Activated CD8-positive, alpha-beta memory T cell treated with anti-CD3 and anti-CD28 coated beads for 1 hour (primary cell): ENCODE measurements at places on chromosomes 11 and 22.

DNA sequence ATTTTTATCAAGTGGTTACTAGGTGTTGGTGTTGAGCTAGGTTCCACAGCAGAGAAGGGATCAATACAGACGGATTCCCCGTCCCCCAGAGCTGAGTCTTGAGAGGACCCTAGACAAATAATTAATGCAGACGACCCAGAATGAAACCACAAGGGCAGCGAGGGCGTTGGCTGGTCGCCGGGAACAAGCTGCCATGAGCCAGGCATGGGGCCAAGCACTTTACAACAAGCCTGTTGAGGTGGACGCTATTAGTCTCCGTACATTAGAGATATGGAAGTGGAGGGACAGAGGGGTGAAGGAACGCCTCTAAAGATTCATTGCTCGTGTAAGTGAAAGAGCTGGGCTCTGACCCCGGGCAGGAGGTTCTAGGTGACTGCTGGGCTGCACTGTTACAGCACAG lies 77.1 kb upstream of the EIF3D start:
- DNase-seq, result no peak

- DNase-seq, result no peak
Observed at GRCh38 chr11:13923716-13924650, 38.5 kb upstream of the SPON1 start.

- DNase-seq, result no peak
Observed at GRCh38 chr11:78961247-78961646, 386.6 kb upstream of the NARS2 start.

DNA sequence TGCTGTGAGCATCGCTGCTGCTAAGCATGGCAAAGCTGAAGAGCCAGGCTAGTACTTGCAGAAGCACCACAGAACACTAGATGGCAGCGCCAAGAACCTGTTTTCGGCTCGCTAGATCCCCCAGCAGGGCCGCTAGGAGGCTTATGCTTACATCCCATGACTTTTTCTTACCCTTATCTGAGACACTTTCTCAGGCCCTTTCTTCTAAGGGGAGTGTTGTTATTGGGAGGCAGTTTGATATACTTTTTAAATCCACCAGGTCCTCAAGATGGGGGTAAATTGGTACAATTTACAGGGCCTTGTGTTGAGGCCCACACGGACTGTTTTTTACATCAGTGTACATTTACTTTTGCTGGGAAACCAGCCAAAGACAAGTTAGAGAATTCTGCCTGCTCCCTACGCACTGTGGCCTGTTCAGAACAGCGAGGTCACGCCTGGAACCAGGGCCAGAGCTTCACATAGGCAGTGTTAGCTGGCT lies 4.0 kb downstream of the TRIM6 start:
- peak; percentile 10 for DNase-seq

DNA sequence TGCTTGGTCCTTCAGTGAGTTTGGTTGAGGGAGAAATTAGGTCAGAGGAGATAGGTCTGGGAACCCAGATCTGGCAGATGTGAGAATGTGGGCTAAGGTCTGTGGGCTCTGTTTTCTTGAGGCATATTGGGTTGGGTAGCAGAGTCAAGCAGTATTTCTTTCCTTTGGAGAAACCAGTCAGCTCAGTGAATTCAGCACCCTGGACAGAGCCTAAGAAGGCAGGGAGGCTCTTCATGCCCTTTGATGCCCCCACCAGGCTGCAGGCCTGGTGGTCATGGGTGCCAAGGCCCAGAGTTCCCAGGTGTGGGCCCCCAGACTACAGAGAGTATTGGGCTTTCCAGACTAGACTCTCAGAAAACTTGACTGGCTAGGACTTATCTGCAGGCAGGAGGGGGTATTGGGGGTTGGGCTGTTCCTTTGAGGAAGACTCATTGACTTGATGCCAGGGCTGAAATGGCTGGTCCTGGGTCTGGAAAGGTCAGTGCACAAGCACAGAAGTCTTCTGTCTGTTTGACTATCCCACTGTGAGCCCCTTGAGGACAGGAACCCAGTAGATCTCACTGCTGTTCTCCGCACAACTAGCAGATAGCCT lies 45.3 kb upstream of the NECTIN1 start:
- DNase-seq, result no peak

DNA sequence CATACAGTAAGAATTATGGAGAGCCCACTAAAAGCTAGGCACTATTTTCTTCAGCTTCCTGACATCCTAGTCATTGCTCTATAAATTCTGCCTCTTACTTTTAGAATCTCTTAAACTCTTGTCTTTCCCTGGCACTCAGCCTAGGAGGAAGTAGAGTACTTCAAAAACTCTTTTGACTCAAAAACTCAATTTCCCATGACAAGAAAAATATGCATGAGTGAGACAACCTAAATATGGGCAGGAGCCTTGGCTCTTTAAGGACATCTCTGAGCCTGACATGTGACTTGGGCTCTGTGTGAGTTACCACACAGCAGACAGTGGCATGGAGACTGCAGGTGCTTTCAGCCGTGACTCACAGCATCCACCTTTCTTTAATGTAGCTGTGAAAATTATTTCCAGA lies 97.5 kb upstream of the CCDC179 start:
- DNase-seq, result no peak

GRCh38 chr11:69817265-69818230 lies 1.7 kb downstream of the FGF3 start:
- DNase-seq, result no peak

GRCh38 chr11:15890031-15890713 lies 466.2 kb downstream of the SOX6 start:
- DNase-seq, result no peak

- no peak for DNase-seq
Observed at GRCh38 chr11:76598426-76598839, 72.1 kb downstream of the LRRC32 start.

GRCh38 chr11:93757301-93757700 lies 15.8 kb downstream of the C11orf54 start:
- no peak for DNase-seq

- DNase-seq, result no peak
Observed at GRCh38 chr22:36982136-36982535, 37.1 kb downstream of the TST start.

DNA sequence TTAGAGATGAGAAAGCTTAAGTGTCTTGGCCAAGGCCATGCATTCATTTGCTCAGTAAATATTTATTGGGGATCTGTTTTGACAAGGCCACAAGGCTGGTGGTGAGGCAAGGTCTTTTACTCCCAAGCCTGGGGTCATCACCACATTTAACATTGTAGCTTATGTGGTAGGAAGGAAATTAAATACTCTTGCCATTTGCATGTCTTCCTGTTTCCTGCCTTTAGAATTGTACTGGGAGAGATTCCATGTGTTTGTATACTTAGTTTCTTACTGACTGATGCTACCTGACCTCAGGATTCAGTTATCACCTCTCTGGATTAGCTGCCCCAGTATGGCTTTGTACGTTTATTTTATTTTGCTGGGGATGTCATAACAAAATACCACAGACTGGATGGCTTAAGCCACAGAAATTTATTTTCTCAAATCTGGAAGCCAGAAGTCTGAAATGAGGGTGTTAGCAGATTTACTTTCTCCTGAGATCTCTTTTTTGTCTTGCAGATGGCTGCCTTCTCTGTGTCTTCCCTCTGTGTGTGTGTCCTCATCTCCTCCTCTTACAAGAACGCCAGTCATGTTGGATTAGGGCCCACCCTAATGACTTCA lies 44.8 kb downstream of the SPECC1L start:
- DNase-seq, result no peak

DNA sequence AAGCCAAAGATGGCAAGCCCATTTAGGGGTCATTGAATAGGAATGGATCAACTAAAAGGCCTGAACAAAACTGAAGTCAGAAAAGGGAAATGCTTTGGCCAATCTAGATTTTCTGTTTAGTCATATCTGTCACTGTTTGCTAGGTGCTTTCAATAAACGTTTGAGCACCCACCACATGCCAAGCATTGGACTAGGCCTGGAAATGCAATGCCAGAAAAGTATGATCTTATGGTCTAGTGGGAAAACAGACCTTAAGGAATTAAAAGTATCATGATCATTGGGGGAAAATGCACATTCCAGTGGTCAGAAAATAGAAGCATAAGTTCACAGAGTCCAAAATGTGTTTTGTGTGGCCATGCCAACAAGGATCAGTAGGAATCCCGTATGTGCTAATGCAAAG lies 76.8 kb upstream of the BIRC3 start:
- DNase-seq, result no peak

- DNase-seq, result no peak
Observed at GRCh38 chr11:27858866-27859265, 158.6 kb upstream of the BDNF start.

- DNase-seq, result no peak
Observed at GRCh38 chr11:102464859-102465500, 12.4 kb upstream of the TMEM123 start.

DNA sequence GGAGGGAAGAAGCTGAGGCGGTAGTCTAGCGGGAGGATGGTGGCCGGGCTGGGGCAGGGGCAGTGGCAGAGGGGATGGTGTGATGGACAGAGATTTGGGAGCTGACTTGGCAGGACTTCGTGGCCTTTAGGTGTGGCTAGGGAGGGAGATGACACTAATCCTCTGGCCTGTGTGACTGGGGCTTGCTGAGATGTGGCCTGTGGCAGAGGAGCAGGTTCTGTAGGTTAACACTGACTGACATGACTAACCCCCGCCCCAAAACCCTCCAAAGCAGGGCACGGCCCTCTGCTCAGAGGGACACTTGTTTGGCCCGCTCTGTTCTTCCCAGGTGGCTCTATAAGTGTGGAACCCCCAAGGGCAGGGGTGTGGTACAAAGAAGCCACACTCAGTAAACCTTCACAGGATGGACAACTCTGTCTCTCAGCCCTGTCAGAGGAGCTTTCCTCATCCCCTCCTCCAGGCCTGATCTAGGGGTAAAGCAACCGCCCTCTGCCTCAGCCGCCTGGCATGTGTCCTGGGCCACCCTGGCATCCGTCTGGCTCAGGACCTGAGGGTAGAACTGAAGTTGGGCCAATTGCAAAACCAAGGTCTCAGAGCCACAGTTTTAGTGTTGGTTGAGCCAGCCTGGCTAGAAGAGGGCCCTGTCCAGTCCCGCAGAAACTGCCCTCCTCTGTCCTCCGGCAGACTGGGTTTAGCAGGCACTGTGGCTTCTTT lies 15.6 kb downstream of the TOM1 start:
- DNase-seq, result no peak

GRCh38 chr11:61912991-61913698 lies 4.2 kb downstream of the RAB3IL1 start:
- no peak for DNase-seq

DNA sequence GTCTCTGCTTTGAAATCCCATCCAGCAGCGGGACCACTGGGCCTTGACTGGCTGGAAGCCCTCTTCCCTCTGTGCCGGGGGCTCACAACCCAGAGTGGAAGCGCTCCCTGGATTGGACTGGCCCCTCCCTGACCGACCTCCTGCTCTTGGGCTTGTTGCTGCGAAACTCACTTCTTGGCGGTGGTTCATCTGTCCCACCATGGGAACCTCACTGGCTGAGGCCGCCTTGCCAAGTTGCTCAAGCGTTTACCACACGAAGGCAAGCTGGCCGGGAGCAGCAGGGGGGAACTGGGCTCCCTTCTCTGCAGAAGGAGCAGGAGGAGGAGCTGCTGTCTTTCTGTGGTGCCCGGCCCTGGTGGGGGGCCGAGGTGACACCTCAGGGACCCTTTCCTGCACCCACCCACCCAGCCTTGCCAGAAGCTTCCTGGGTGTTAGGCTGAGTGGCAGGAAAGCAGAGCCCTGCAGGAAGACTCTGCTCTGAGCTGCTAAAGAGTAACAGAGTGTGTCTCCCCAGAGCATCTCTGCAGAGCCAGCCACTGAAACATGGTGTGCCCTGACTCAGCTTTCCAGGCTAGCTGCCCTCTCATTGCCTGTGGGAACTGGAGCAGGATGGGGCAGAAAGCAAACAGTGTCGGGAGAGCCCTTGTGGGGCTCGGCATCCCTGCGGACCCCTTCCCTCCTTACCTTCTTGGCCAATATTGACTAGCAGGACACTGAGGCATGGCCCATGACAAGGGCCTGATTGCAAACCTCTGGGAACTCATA lies 88.5 kb upstream of the ALX4 start:
- no peak for DNase-seq

DNA sequence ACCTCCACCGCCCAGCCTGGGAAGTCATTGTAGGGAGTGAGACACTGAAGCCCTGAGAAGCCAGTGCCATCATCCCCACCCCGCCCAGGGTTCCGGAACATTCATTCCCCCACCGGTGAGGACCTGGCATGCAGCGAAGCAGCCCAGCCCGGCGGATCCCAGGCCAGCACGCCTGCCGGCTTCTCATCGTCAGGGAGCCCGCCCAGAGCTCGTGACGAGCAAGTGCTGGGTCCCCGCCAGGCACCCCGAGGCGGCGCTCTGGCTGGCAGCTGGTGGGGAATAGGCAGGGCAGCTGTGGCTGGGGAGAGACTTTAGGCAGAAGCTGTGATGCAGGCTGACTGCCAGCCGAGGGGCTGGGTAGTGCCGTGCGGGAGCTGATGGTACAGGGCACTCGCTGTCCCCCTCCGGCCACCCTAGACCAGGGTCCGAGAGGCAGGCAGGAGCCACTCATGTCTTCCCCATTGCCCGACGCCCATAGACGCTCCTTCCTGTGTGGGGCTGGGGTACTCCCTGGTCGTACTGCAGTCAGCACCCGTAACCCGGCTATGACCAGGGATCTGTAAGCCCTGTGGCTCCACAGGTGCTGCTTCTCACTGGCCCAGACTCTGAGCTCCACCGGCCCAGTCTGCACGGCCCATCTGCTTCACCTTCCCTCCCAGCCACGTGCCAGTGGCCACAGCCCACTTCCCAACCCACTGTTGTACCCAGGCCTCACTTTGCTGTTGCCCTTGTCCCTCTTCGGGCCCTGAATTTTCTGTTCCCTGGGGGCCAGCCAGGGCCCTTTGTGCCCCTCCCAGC lies 24.5 kb upstream of the CABP7 start:
- DNase-seq, result no peak

DNA sequence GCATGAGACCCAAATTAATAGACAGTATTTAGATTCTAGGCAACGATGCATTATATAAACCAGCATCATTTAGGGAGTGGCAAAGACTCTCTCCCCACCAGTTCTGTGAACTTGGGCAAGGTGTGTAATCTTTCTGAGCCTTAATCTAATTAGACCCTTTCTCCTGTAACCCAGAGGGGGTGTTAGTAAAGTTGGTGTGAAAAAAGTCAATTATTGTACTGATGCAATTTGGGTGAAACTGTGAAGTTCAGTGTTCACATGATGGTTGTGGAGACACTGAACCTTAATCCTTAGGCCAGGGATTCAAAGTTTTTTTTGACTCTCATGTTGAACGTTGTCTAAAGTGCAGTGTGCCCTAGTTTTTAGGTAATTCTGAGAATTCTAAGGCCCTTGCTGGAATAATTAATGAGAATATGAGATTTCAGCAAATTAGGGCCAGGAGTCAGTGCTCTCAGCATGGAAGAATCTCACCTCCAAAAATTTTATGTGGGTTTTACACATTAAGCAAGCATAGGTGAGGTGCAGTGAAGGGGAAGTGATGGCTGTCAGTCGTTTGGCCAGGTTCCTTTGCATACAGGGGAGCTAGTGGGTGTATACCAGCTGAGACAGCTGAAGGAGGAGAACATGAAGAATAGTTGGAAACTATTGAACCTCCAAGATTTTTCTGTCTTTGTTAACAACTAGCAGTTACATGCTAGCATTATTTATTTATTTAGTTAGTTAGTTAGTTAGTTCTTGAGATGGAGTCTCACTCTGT lies 94.2 kb downstream of the PTPRJ start:
- no peak for DNase-seq

GRCh38 chr11:116787786-116788486 lies at the start of gene ZPR1:
Gene ZPR1, minus strand, starts transcription at chr11:116788023. Its CDS starts 33 bp downstream, at chr11:116787990.
- DNase-seq, result peak; percentile 77
